ENCODE measurements at places on chromosomes 4 and X.

DNA sequence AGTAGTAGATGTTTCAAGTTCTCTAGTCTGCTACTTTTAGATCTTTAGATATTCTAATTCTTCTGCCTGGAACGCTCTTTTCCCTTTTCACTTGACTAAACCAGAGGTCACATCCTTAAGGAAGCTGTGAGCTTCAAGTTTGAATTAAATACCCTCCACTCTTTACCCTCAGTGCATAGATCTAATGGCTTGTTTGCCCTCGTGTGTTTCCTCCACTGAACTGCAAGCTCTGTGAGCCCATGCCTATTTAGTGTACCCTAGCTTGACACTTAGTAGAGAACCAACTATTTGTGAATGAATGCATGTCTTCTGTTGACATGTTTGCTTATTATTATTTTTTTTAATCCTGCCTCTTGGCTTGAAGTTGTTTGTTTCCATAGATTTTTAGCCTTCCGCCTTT is 138.3 kb downstream of the PDE5A start:
- no peak for DNase-seq

- DNase-seq = no peak
These were observed 90.4 kb upstream of the SLC6A14 start for GRCh38 chrX:116345958-116346357.

GRCh38 chr4:163558539-163559044 is 64.1 kb downstream of the TMA16 start:
- DNase-seq = no peak

GRCh38 chr4:73139245-73139644 is 69.7 kb upstream of the COX18 start:
- DNase-seq = no peak

- no peak for DNase-seq
These were observed 31.6 kb downstream of the MEPE start for GRCh38 chr4:87864321-87864720.

GRCh38 chrX:51922561-51922960 is 29.1 kb downstream of the MAGED1 start:
- no peak for DNase-seq

- DNase-seq = peak; percentile 57
These were observed 761 bp upstream of the FRYL start for GRCh38 chr4:48780865-48781214.

DNA sequence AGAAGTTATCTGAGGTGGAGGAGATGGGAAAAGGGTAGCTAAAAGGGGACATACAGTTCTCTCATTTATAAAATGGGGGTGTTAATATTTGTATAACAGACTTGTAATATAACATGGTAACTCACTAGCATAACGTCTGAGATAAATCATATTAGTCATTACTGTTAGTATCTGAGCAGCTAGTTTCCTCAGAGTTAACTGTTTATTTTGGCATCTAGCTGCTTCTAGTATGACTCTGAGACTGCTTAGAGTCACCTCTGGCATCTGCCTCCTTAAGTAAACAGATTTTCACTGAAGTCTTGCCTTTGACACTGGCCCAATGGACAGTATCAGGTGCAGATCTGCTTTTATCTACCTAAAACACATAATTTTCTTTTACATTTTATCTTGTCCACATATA is 58.1 kb downstream of the SLC30A9 start:
- no peak for DNase-seq

GRCh38 chrX:115588179-115588578 is 27.2 kb downstream of the PLS3 start:
- no peak for DNase-seq

DNA sequence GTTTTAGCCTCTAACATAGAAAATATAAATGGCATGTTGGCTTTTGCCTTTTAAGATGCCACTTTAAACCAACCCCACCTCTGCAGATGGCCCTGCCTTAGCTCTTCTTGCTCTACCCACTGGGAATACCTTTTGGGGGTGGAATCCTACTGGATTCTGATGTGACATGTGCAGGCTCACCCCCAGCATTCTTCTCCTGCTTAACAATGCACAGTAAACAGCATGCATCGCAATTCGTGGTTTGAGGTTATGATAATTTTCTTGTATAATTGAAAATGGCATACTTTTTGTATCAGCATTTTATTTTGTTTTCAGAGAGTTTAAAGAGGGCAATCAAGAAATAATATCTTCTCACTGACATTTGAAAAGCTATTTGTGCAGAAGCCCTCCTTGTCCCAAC is 167.9 kb downstream of the AREG start:
- no peak for DNase-seq

- no peak for DNase-seq
These were observed 2086.8 kb downstream of the ARAP2 start for GRCh38 chr4:34157547-34157946.

- no peak for DNase-seq
These were observed 192.4 kb upstream of the FSTL5 start for GRCh38 chr4:162356181-162356580.

- DNase-seq = no peak
These were observed 235.9 kb downstream of the RPA4 start for GRCh38 chrX:97119474-97120109.

DNA sequence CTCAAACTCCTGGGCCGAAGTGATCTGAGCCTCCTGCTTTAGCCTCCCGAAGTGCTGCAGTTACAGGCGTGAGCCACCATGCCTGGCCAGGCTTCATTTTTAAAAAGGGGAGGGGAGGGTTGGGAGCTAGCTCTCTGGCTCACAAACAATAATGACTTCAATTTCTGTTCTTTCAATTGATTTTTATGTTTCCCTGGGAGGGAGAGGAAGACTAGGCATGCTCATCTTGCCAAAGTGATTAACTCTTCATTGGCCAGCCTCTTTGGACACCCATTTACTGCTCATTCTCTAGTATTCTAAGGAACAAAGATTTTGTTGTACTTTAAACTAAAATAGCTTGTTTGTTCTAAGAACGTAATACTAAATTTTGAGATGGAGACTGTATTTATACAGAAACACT is 43.4 kb upstream of the TRIM2 start:
- DNase-seq = peak; percentile 9

GRCh38 chr4:1600211-1600780 is 83.8 kb downstream of the FAM53A start:
- DNase-seq = no peak

DNA sequence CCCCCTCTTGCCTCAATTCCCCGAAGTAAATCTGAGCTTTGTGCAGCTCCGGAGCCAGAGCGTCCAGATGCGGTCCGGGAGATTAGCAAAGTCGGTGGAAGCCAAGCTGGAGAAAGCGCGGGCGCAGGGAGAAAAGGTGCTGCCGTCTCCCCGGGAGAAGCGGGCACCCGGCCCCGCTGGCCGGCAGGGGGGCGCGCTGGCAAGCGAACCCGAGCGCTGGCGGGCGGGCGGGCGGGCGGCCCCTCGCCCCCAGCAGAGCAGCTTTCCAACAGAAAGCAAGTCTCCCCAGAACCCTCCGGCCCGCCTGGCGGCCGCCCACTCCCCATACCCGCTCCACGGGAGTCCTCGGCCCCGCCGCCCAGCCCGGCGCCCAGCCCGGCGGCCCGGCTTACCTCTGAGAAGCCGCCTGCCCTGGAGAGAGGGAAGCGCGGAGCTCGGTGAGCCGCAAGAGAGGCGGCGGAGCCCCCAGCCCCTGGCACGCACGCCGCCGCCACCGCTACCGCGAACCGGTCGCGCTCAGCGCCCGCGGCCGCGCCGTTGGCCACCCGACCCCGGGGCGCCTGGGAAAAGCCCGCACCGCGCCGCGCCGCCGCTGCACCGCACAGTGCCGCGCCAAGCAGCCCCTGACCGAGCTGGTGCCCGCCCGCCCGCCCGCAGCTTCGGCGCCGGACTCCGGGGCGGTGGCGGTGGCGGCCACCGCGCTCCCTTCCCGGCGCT is 529 bp upstream of the CITED1 start:
- DNase-seq = no peak
